ENCODE measurements at places on chromosomes 1 and 21. TPM values are rescaled to one million over a fixed set of nuclear protein-coding genes. Genes with fewer than 3 reads are reported as not detected.

DNA sequence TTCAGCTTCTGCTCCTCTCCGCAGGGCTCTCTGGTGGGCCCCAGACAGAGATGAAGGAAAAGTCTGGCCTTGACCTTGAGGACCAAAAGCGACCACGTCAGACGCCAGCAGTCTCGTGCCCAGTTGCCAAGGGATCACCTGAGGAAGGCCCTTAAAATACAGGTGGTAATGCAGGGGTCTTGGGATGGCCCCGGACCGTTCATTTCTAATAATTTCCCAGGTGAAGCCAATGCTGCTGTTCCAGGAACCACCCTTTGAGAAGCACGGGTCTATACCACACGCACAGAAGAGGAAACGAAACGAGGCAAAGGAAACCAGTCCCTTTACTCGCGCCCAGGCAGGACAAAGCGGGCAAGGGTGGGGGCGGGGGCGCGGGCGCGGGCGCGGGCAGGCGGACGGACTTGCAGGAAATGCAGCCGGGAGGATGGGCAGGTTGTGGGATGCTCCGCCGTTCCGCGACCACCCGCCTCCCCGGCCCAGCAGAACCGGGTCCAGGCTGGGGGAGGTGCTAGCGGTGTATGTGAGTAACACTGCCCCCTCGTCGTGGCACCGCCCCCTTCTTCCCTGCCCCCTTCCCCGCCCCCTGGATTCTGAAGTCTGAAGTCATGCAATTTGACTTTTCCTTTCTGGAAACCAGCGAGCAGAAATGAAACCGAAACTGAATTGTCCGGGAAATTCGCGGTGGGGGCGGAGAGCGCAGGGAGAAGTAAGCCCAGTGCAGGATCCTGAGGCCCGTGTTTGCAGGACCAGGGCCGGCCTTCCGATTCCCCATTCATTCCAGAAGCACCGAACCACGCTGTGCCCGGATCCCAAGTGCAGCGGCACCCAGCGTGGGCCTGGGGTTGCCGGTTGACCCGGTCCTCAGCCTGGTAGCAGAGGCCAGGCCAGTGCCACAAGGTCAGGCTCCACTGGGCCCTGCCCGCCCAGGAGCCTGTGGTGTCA is 5.8 kb upstream of the MX1 start:
- H3K27ac ChIP-seq: peak overlapping the region; percentile 72
- H3K4me3 ChIP-seq: peak overlapping the region; percentile 66
- no peaks in the 10 kb centered on the region for H3K36me3 ChIP-seq
- peak; percentile 27 for DNase-seq
- H3K4me1 ChIP-seq: peaks cover 21% of the 10 kb centered on the region

DNA sequence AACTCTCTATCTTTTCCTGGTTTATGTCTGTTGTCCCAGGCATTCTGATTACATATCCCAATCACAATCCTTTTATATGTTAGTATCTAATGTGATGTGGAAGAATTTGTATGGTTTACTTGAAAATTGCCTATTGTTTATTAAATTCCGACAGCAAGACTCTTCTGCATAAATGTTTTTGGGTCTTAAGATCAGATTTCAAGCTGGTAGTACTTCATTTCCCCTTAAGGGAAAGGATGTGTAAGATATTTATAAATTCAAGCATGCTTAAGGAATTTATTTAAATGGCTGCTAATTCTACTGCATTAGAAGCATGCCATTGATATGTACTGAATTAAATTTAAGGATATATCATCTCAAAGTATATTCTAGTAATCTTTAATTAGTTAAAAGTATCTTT is 20.4 kb upstream of the GPR88 start:
- H3K36me3 ChIP-seq: no peaks in the 10 kb centered on the region
- no peaks in the 10 kb centered on the region for H3K27me3 ChIP-seq
- no peaks in the 10 kb centered on the region for H3K4me1 ChIP-seq
- no peak overlapping the region for H3K27ac ChIP-seq
- no peak for DNase-seq

DNA sequence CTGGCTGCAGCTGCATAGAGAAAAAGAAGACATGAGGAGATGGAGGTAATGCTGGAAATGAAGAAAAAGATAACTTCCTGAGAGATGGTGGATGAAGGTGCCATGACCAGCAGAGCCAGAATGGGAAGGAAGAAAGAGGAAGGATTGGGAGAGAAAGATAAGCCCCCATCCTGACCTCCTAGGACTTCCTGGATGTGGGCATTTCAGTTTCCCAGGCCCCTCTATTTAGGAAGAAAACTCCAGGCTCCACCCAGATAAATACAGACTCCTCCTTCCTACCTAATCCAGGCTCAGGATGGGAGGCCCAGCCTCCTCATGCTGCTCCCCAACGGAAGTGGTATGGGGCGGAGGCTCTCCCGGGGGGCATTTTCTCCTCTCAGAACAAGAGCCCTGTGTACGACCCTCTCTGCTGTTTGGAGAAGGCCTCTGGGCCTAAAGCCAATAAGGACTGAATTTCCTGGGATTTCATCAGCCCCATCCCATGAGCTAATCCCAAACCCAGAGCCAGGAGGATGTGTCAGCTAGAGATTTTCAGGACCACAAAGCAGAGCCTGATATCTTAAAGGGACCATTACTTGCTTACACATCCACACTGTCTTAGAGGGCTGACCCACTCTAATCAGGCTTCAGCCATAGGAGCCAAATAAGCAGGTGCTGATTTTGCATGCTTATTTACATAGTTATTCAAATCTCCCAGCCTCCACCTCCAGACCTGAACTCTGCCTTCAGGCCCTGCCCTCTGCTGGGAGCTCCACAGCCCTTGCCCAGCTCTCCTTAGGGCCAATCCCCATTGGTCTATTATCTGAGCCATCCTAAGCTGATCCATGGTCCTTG is 5.1 kb upstream of the ARHGEF2 start:
- H3K4me3 ChIP-seq: no peak overlapping the region
- no peak for DNase-seq
- no peaks in the 10 kb centered on the region for H3K36me3 ChIP-seq
- H3K27me3 ChIP-seq: no peaks in the 10 kb centered on the region
- H3K27ac ChIP-seq: no peak overlapping the region
- peaks cover 54% of the 10 kb centered on the region for H3K4me1 ChIP-seq

- H3K4me1 ChIP-seq: peaks cover 7% of the 10 kb centered on the region
- no peak overlapping the region for H3K4me3 ChIP-seq
- H3K27me3 ChIP-seq: no peaks in the 10 kb centered on the region
- H3K36me3 ChIP-seq: no peaks in the 10 kb centered on the region
- no peak for DNase-seq
Measured at GRCh38 chr1:209645574-209646452, 6.4 kb downstream of the LAMB3 start.

GRCh38 chr1:171969226-171969625 is 127.9 kb downstream of the DNM3 start:
- H3K27ac ChIP-seq: no peak overlapping the region
- no peaks in the 10 kb centered on the region for H3K4me1 ChIP-seq
- DNase-seq: no peak
- no peak overlapping the region for H3K4me3 ChIP-seq

TOR1AIP2 gene
- total RNA-seq: 42.9 TPM

DMBX1 gene
- total RNA-seq: not detected

ADAMTSL4 gene
- 0.49 TPM for total RNA-seq

Data from T-cell (primary cell).